IMR-90 (cell line): ENCODE measurements at places on chromosomes 3 and 15. TPM values are rescaled to one million over a fixed set of nuclear protein-coding genes. Genes with fewer than 3 reads are reported as not detected.

The MCF2L2 gene
- 0.17 TPM in 1 of 2 replicates, not detected in the other for polyA plus RNA-seq

The TIGIT gene
- not detected in 2 replicates for polyA plus RNA-seq

The C15orf61 gene
- polyA plus RNA-seq = 2.5 TPM in 2 replicates

The BRK1 gene
- polyA plus RNA-seq = 195 and 235 TPM in 2 replicates

The DIS3L gene
- 4.2 and 5.1 TPM in 2 replicates for polyA plus RNA-seq

DNA sequence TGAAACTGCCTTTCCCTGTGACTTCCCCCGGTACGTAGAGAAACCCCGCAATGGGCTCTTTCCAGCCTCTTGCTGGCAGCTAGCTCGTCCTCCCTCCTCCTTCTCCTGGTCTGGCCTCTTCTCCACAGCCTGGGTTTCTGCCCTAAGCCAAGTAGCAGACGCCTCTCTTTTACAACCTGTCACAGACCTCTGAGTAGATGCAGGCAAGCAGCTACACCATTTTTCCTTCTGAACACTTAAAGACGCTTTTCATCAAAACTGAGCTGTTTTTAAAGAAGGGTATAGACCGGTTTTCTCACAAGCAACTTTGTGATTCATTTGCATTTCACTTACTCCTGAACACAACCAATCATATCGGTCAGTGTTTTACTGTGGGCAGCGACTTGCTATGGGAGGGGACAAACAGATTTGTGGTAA lies 32.0 kb downstream of the ADAMTSL3 start:
- DNase-seq = no peak

GRCh38 chr3:116030131-116030850 lies 407.0 kb downstream of the GAP43 start:
- no peak for DNase-seq

DNA sequence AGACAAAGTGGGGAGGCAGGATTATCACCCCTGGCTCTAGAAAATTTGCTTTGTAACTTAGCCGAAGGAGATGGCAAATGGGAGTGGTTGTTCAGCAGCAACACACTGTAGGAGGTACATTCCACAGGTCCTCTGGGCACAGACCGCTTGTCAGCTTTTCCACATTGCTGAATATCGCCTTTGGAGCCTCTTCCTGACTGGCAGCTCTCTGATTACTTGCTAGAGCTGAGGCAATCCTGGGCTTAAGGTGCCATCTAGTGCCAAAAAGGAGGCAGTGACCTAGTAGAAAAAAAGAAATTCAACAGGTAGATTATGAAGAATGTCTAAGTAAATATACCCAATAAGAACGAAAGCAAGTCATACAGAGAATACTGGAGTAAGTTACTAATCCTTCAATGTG lies 13.1 kb upstream of the SCN5A start:
- peak; percentile 43 for DNase-seq

DNA sequence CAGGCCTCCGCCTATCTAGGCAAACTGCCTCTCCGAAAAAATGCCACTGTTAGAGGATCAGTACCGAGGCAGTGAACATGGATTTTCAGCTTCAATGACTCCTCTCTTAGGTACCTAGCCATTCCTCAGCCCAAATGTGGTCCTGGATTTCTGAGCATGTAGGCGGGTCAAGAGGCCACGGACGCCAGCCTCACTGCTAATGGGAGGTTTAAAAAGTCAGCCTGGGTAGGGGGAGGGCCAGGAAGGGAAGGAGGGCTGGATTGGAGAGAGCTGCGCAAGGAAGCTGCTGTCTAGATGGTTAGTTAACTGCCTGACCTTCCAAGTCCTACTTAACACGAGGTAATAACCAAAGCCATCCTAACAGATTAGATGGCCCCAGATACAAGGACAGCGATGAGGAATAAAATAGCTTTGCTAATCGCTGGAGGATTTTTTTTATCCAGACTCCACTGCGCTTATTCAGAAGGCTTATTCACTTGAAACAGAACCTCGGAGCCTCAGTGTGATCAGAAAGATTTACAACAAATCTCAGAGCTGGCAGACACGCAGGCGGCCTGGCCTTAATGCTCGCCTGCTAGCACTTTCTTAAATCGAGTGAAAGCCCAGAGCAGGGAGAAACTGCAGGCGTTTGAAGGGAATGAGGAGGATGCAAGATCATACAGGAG lies 34.3 kb downstream of the TLE3 start:
- no peak for DNase-seq

GRCh38 chr3:53694046-53694445 lies 152.2 kb downstream of the CHDH start:
- no peak for DNase-seq

- no peak for DNase-seq
These were observed 31.5 kb downstream of the GNB5 start for GRCh38 chr15:52159645-52160044.

DNA sequence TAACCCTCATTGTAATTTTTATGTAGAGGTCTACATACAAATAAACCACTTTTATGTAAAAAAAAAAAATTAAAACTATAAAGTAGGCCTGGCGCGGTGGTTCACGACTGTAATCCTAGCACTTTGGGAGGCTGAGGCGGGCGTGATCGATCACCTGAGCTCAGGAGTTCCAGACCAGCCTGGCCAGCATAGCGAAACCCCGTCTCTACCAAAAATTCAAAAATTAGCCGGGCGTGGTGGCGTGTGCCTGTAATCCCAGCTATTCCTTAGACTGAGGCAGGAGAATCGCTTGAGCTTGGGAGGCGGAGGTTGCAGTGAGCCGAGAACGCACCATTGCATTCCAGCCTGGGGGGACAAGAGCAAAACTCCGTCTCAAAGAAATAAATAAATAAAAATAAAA lies 766 bp upstream of the SLC12A6 start:
- DNase-seq = no peak

DNA sequence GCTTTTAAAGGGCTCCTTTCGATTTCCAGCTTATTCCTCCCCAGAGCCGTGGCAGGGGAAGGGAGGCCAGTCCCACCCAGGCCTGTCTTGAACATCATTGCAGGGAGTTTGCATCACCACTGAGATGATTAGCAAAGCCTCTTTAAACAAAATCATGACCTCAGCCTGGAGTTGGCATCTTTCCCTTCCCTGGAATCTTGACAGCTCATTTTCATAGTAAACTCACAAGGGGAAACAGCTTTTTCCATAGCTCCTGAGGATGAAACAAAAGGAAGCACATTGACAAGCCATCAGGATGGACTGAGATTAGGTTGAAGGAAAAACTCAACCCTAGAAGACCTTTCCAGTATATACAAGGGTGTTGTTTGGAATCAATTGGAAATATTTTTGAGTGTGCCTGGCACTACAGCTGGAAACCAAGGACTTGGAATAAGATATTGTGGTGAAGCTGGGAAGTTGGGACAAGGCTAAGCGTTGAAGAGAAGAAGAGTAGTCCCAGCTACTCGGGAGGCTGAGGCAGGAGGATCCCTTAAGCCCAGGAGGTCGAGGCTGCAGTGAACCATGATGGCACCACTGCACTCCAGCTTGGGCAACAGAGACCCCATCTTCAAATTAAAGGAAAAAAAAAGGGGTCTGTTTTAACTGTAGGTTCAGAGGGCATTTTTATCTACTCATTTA lies 3.1 kb upstream of the LARP6 start:
- peak; percentile 100 for DNase-seq

- DNase-seq = no peak
These were observed 601.6 kb downstream of the UNC13C start for GRCh38 chr15:54579855-54580254.

GRCh38 chr3:179452176-179452564 lies 900 bp upstream of the GNB4 start:
- peak; percentile 83 for DNase-seq

- DNase-seq = no peak
These were observed 41.6 kb downstream of the ZIC4 start for GRCh38 chr3:147364771-147365170.

- no peak for DNase-seq
These were observed 15.1 kb upstream of the RIOX2 start for GRCh38 chr3:97987306-97987705.
